ENCODE measurements at places on chromosomes 2 and 18.

DNA sequence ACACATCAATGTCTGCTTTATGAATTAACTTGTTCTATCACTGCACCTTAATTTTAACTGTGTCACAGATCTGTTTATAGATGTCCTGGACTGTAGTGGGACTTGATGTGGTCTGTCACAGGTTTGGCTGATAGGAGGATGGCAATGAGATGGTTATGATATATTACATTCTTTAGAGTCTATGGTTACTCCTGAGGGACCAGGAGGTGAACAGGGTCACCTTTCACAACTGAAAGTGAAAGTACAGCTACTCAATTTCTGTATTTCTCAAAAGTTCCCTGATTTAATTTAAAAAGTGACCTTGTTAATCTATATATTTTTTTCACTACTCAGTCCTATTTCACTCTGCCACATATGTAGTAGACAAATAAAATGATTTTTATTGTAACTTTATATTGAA, 1284.1 kb upstream of the GYPC start:
- DNase-seq = no peak

DNA sequence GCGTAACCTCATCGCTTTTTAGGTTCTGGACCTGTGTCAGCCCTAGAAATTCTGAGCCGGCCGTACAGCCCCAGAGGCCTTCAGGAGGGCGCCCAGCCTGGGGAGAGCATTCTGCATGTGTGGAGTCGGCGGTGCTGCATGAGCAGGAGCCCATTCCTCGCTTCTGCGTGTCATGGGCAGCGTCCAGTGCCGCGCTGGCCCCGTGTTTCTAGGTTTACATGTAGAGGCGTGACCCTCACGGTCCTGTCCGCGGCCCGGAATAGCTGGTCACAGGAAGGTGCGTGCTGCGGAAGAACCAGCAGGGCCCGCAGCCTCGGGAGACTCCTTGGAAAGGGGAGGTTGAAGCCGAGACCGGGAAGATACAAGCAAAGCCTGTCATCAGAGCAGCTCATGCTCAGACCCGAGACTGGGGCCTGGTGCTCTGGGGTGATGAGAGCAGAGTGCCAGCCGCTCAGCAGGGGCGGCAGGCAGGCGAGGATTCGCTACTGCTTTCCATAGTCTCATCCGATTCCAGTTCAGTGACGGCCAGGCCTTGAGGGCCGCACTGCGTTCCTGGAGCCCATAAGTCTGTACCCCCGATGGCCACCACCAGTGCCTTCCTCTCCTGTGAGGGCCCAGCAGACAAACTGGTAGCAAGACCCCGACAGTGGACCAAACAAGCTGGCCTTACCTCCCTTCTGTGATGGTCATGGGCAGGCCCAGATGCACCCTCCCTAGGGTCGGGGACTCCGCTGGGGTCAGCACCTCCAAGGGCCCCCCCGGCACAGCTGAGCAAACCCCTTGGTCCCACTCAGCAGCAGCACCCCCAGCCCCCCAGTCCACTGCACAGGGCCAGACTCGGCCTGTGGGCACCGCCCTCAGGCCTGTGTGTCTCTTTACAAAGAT, 15.6 kb upstream of the NFATC1 start:
- DNase-seq = peak; percentile 41

DNA sequence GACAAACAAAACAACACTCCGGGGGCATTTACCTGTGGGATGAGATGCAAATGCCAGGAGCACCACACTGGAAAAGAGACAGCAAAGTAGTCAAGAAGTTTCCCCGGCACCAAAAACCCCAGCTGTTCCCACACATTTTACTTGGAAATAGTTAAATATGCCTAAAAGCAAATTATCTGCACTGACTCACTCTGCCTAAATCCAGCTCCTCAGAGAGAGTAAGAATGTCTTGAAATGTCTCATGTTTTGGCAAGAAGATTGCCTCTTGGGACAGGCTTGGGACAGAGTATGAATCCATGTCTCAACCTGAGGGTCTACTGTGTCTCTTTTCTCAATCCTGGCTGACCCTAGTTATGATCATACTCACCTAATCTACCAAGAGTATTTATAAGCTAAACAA, 87.5 kb upstream of the RIOK3 start:
- no peak for DNase-seq

GRCh38 chr2:128613351-128613750, 294.7 kb upstream of the HS6ST1 start:
- DNase-seq = no peak

DNA sequence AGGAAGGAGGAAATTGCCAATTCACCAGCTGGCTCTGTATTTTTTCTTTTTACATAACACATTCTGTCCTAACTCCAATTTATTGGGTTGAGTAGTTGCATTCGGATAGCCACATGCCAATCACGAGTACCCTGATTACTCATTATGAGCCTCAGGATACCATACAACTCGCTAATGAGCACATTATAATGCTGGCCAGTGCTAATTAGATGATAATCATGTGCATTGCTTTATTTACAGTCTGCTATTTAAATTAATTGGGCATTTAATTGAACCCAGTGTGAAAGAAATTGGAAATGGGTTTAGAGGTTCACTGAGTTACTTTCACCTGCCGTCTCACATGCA, 15.2 kb downstream of the G6PC2 start:
- DNase-seq = no peak

GRCh38 chr2:192016265-192016664, 169.4 kb upstream of the CAVIN2 start:
- no peak for DNase-seq

GRCh38 chr18:34115409-34116081, 109.2 kb downstream of the NOL4 start:
- no peak for DNase-seq

- DNase-seq = no peak
These were observed 20.1 kb upstream of the ALLC start for GRCh38 chr2:3637692-3638455.

GRCh38 chr2:12429779-12430406, 286.8 kb upstream of the TRIB2 start:
- DNase-seq = no peak

DNA sequence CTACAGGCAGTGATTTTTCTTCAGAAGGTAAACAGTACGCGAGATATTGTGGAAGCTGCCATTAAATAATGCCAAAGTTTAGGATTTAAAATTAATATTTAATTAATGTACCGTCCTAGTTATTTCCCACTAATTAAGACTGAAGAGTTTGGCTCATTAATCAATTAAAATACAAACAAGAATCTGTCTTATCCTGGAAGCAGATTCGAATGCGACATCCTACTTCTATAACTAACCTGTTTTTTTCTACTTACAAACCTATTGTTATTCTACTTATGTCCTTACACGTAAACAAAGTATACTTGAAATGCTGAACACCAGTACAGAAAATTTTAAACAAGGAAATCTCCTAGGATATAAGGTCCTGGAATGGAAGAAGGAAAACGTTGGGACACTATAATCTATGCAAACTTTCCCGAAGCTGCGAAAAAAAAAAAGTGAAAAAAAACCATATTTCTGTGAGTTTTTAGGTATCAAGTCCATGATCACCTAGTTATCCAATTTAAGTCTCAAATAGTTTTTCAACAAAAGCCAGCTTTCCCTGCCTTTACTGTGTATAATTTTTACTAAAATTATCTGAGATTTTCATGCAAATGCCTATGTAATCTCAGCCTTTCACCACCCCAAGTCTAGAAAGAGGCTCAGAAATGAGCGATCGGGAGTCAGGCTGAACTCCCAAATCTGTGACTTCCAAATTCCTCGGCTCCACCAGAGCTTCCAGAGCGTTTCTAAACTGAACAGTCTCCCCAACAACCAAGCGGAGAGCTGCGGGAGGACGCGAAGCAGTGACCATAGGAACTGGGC, 1.2 kb upstream of the C2orf15 start:
- DNase-seq = no peak

GRCh38 chr2:48105848-48106247, 199.6 kb upstream of the FBXO11 start:
- no peak for DNase-seq

DNA sequence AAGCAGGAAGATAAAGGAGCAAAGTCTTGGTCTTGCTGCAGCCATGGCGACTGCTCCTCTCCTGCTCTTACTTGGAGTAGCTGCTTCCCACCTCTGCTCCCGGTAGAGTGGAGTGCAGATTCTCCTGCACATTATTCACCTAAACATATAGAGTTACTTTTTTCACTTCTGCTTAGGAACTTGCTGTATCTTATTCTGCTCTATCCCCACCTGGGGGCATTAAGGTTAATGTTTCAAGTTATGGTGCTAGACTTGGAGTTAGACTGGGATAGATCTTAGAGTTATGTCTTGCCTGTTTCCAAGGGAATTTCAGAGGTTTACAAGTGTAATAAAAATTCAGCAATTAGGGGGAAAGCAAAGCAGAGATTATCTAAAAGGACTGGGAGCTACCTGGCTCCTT, 144.2 kb downstream of the SETBP1 start:
- DNase-seq = no peak

GRCh38 chr2:205730191-205730590, 47.9 kb downstream of the NRP2 start:
- no peak for DNase-seq

- DNase-seq = no peak
These were observed 58.3 kb downstream of the NFATC1 start for GRCh38 chr18:79453816-79454735.

GRCh38 chr2:45743531-45744396, 92.3 kb downstream of the PRKCE start:
- no peak for DNase-seq

GRCh38 chr2:23350792-23351355, 34.1 kb upstream of the KLHL29 start:
- no peak for DNase-seq

GRCh38 chr2:68721482-68722101, 13.0 kb upstream of the ARHGAP25 start:
- DNase-seq = no peak

Measured in D721Med (cell line).